ENCODE measurements at places on chromosomes 12 and 14.

DNA sequence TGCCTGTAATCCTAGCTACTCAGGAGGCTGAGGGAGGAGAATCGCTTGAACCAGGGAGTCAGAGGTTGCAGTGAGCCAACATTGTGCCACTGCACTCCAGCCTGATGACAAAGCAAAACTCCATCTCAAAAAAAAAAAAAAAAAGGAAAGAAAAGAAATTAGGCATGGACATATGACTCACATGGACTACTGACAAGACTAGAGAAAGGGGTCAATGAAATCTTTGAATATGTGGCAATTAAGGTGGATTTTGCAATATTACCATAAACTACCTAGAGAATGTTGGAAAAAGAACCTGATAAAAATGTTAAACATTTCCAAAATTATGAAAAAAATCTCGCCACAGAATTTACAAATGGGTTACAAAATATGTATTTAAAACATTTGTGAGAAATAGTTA is 873.6 kb downstream of the C12orf50 start:
- no peak for DNase-seq

DNA sequence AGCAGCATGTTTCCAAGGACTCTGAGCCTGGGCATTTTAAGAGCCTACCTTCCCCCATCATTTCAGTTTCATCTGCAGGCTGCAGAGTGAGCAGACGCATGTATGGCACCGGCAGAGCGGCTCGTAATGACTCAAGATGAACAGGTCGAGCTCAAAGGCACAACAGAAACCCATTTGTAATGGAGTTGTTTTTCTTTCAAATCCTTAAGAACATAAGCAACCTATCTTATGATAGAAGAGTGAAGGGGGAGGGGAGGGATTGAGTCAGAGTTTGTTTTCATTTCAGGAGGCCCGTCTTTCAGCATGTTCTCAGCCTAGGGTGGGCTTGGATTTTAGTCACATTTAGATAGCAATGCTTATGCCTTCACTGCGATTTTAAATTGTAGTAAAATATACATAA is 54.9 kb upstream of the CISTR start:
- no peak for DNase-seq

DNA sequence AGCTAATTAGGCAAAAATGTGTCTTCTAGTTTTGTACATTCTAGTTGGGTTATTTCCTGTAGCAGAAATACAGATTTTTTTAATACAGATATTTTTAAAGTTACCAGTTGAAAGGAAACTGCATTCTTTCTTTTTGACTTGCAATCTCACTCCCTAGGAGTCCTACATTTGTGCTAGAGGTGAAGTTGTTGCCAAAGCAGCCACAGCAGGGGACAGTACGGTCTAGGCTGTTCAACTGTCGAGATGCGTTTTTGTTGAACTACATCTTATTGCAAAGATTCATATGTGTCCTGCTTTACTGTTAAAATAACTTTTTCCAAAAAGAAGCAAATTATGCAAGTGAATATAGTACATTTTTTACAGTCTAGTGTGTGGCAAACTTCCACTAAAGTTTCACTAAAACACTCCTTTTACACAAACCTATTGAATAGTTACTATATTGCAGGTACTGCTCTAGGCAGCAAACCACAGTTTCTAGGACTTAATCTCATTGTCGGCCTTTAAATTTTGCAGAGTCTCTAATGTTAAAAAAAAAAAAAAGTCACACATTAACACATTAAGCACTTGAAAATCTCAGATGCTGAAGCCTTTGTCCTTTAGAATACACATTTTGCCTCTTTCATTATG is 30.2 kb upstream of the SRGAP1 start:
- DNase-seq: no peak

DNA sequence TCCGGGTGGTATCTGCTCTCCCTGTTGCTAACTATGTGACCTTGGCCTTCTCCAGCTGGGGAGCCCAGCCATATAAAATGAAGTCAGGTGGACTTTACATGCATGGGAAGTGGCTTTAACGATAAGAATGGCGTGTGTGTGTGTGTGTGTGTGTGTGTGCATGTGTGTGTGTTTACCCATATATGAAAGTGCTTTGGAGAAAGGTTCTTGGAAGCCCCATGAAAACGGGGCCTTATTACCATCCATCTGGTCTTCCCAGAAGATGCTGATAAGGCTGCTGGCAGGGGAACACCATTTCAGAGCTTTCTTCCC is 94.8 kb downstream of the LRRC74A start:
- DNase-seq: no peak

GRCh38 chr14:32050878-32051277 is 26.2 kb upstream of the ARHGAP5 start:
- peak; percentile 38 for DNase-seq

Data from NCI-H1105 treated with DMSO at 0.1 percent for 48 hours (cell line).